ENCODE measurements at places on chromosomes 4 and X. TPM values are rescaled to one million over a fixed set of nuclear protein-coding genes. Genes with fewer than 3 reads are reported as not detected.

GRCh38 chr4:56118055-56118454, 169.3 kb downstream of the CEP135 start:
- DNase-seq, result no peak

IQSEC2 gene
- total RNA-seq, result 9.8 TPM

- DNase-seq, result no peak
Observed at GRCh38 chr4:48047896-48048295, 31.3 kb downstream of the NIPAL1 start.

CXorf66 gene
- total RNA-seq, result not detected

DNA sequence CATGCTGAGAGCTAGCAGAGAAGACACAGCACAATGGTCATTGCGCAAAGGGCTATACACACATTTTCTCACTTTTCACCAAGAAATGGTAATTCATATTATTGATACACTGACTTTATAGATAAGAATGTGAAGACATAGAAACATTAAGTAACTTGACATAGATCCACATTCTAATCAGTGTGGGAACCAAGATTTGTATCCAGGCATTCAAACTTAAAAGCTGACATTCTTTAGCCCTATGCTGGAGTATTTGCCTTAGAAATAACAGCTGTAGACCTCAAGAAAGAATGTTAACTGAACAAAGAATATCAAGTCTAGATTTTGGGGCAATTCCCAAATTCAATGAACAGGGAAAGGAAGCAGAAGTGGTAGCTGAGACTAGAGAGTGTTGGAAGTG, 384.8 kb downstream of the IL15 start:
- DNase-seq, result no peak

DNA sequence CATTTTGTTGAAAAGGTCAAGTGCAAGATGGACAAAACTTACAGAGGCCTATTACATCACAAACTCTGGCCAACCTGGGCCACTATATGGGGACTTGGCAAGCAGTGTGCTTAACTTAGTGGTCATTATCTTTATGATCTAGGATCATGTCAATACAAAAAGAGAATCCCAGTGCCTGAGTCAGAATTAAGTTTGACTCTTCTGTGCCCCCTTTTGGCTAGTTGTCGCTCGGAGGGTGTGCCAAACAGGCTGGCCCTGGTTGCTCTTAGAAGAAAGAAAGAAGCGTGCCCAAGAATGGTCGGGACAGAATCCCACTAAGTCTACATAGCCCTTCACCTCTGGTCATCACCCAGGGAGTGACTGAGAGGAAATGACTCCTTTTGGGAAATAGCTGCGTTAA, 100.1 kb downstream of the EIF4E start:
- DNase-seq, result no peak

Measured in frontal cortex (tissue), 4 donors.